ENCODE measurements at places on chromosomes 1 and 21.

DNA sequence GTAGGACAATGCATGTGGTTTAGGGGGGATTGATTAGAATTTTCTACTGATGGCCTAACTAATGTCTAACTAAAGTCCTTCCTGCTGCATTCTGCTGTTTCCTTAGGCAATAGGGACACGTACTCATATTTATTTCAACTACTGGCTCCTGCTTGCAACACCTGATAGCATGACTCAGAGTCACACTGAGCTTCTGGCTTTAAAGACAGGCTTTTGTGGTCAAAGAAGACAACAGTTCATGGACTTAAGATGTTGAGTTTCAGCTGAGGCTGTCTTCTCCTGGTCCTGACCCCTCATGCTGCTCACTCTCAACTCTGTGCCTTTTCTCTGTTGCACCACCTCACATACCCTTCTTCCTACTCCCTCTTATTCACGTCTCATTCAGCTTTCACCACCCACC lies 29.1 kb upstream of the TRABD2B start:
- no peak for DNase-seq

GRCh38 chr1:82161700-82162141 lies 361.0 kb downstream of the ADGRL2 start:
- no peak for DNase-seq

DNA sequence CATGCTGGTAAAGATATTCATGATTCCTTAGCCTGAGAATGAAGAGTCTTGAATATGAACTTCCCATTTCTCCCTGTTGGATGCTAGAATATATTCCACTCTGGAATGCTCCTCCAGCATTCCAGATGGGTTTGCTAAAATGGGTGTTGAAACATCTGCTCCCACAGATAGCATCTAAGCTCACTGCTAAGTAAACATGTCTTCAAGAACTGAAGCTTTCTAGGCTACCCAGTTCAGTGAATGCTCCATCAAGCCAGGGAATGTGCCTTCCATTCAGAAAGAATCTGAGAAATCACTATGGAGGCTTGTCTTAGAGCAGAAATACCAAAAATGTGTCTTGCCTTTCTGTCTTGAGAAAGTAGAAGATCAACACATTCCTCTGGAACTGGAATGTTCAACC lies 81.1 kb downstream of the TNFSF18 start:
- DNase-seq, result no peak

DNA sequence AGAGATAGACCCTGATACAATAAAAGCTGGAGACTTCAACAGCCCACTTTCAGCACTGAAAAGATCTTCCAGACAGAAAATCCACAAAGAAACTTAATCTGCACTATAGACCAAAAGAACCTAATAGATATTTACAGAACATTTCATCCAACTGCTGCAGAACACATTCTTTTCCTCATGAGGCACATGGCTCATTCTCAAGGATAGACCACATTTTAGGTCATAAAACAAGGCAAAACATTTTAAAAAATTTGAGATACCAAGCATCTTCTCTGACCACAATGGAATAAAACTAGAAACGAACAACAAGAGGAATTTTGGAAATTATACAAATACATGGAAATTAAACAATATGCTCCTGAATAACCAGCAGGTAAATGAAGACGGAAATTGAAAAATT lies 15.0 kb upstream of the IL20 start:
- DNase-seq, result no peak

DNA sequence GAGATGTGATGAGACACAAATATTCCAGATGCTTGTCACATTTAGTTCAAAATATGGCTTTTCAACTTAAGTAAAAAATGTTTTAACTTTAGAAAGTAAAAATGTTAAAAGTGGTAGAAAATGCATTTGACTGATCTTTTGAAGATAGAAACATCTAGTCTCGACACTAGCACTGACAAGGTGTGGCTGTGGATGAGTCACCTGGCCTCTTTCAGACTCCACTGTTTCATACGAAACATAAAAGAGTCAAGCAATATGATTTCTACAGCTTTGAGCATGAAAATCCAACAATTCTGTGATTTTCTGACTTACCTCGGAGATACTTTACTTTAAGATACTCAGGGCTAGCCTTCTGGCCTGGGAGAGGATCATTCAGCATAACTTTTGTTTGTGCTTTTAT lies 47.7 kb downstream of the TTC13 start:
- DNase-seq, result no peak

DNA sequence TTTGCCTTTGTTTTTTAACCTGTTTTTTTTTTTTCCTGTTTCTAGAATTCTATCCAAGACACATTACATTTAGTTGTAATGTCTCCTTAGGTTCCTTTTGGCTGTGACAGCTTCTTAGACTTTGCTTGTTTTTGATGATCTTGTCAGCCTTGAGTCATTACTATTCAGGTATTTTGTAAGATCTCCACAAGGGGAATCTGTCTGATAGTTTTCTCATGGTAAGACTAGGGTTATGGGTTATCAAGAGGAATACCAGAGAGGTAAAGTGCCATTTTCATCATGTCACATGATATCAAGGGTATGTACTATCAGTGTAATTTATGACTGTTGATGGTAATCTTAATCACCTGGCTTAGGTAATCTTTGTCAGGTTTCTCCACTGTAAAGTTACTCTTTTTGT lies 99.1 kb upstream of the GFI1 start:
- no peak for DNase-seq

GRCh38 chr1:93695411-93696005 lies 13.9 kb upstream of the BCAR3 start:
- DNase-seq, result no peak

GRCh38 chr21:17793246-17794123 lies 25.7 kb downstream of the C21orf91 start:
- peak; percentile 65 for DNase-seq

DNA sequence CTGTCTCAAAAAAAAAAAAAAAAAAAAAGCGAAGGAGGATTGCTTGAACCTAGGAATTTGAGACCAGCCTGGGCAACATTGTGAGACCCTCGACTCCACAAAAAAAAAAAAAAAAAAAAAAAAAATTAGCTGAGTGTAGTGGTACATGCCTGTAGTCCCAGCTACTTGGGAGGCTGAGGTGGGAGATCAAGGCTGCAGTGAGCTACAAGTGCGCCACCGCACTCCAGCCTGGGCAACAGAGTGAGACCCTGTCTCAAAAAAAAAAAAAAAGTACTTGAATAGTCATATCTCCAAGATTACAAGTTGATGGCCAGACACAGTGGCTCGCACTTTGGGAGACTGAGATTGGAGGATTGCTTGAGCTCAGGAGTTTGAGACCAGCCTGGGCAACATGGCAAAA lies 27.4 kb downstream of the ENO1 start:
- no peak for DNase-seq

- no peak for DNase-seq
These were observed 3.7 kb upstream of the SARS1 start for GRCh38 chr1:109210058-109210457.

DNA sequence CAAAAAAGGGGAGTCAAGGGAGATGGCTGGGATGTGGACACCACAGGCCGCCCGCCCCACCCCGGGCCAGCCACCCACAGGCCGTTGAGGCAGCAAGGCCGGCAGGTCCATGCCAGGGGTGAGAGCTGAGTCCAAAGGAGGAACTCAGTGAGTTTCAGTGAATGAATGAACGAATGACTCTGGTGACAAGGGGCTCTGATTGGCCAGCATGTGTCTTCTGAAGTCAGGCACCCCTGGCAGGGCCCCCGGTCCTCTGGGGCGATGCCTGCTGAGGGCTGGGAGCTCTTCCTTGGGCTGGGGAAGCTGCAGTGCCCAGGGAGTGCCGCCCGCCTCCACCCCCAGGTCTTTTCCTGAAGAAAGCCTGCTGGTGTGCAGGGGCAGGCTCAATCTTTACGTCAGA lies 236.1 kb upstream of the VAMP3 start:
- DNase-seq, result no peak

- DNase-seq, result no peak
These were observed 4.2 kb downstream of the ADORA3 start for GRCh38 chr1:111499026-111499785.

- no peak for DNase-seq
These were observed 84.9 kb downstream of the PIGK start for GRCh38 chr1:77134359-77134758.

DNA sequence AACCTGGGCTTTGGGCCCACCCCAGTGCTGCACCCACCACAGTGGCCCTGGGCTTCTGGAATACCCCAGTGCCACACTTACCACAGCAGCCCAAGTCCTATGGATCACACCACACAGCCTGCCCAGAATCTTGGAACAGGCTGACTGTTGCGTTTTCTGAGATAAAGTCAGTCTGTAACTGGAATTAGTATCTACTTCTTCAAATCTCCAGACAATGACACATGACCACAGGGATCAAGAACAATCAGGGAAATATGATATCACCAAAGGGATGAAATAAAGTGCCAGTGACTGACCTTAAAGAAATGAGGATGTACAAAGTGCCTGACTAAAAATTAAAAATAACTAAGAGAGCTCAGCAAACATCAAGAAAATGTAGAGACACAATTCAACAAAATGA lies 239.7 kb upstream of the PLD5 start:
- no peak for DNase-seq

DNA sequence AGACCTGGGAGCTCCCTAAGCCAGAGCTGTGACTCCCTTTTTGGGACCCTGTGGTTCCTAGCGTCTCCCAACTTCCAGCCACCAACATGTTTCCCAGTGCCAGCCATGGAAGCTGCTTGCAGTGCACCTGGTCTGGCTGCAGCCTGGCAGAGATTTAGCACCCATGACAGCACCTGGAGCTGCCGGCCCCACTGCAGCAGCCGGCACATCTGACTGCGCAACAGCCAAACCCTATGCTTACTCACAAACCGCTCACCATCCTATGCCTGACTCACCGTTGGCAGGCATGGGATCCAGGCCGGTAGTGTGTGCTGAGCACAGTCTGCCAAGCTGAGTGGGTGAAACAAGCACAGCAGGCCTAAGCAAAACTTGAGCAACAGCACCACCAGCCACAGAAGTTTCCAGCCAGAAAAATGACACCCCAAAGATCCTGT lies 435.9 kb upstream of the PRMT6 start:
- no peak for DNase-seq

GRCh38 chr1:234494049-234494448 lies 15.1 kb upstream of the TARBP1 start:
- no peak for DNase-seq

GRCh38 chr1:61627365-61627764 lies 97.6 kb downstream of the TM2D1 start:
- no peak for DNase-seq

DNA sequence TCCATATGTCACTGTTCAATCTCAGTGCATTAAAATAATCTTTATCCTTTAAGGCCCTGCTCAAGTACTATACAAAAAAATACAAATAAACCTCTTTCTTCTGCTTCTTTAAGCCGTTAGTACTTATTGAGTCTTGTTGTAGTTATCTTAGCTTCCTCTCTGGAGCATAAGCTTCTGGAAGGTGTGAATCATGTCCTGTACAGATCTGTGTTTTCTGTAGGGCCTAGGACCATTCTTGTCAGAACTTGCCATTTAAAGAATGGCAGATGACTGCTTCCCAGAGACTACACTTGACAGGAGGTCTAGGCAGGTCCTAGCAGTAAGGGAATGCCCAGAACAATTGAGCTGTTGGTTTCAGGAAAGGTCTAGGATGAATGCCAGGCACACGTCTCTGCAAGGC lies 12.9 kb downstream of the NEK7 start:
- no peak for DNase-seq

DNA sequence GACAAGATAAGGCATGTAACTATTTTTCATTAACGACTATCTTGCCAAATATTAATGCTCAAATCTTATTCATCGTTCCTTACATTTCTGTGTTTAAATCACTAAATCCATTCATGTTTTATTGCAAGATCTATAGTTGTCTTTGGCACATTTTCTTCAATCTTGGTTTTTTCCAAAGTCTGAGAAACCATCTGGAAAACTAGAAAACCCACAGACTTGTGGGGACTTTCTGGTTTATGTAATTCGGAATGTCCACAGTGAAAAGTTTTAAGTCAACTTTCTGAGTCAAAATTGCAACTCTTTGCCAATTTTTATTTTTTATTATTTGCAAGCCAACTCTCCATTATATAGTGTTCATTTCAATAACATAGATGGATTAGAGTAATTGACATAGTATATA lies 520.8 kb upstream of the ADAMTS5 start:
- no peak for DNase-seq

GRCh38 chr1:147201276-147201675 lies 23.9 kb downstream of the FMO5 start:
- no peak for DNase-seq

DNA sequence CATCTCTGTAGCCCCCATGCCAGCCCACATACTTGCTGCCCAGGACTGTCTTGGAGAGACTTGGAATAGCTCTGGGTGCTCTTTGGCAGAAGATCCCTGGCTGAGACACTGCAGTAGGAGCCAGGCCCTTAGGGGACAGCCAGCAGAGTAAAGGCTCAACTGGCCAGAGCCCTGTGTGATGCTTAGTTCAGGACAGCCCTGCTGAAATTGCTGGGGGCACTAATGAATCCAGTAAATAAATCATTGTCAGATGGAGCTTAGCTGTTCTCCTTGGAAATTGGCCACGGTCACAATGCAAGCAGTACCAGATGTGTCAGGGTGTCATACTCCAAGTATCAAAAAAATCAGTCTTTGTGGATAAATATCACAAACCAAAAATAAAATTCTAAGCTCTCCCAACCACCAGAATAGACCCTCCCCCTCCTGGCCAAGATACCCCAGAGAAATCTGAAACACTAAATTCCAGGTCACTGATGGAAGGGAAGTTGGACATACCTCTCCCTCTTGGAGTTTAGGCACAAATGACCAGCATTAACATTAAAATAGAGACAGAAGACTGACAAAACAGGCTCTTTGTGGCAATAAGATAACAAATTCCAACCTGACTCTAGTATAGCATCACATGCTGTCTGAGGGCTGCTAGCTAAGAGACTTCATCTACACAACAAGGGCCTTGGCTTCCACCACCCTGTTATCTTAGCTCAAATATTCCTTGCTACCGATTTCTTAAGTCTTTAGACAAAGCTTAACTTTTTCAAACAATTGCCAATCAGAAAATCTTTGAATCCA lies 83.2 kb upstream of the DNAH14 start:
- DNase-seq, result no peak

GRCh38 chr1:3717715-3718601 lies 34.3 kb upstream of the CCDC27 start:
- DNase-seq, result no peak

GRCh38 chr21:18467715-18468114 lies 64.1 kb upstream of the TMPRSS15 start:
- DNase-seq, result no peak

- no peak for DNase-seq
These were observed at the start of gene ETV3L for GRCh38 chr1:157099633-157100009. Gene ETV3L, minus strand, starts transcription at chr1:157099808. Its CDS starts 285 bp downstream, at chr1:157099523.

DNA sequence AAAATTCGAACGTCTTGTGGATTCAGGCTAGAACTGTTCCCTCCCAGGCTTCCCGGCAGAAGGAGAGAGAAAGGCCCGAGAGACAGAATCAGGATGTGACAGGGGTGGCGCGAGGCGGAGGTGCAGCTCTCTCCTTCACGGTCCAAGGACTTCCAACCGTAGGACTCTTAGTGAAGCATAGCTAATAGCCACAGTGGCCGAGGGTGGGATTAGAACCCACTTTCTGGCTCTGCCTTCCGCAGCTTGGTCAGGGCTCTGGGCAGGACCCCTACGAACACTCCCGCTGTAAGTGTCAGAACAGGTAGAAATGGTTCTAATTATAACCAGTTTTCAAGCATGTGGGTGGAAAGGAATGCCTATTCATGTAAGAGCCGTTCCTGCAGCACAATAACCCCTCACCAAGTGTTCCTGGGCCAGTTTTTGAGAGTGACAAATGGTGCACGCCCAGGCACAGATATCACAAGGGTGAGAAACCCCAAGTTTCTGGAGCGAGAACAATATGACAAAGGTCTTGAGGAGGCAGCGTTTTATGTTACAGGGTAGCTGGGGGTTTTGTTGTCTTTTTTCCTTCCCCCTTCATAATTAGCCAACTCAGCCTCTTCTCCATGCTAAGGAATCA lies 86.4 kb downstream of the SYF2 start:
- no peak for DNase-seq

Data from CD4-positive, alpha-beta T cell treated with Interleukin-17A for 1 hour (primary cell).